Activated T-helper 1 cell treated with anti-CD3 and anti-CD28 coated beads, Interleukin-2, amount 50 U/mL, for 16 hours (primary cell): ENCODE measurements at places on chromosomes 2 and 18.

- no peak for DNase-seq
Observed at GRCh38 chr2:696999-697627, 19.9 kb upstream of the TMEM18 start.

- no peak for DNase-seq
Observed at GRCh38 chr2:235768606-235769005, 274.8 kb downstream of the AGAP1 start.

- DNase-seq: peak; percentile 14
Observed at GRCh38 chr2:31523871-31524492, 56.8 kb downstream of the SRD5A2 start.

DNA sequence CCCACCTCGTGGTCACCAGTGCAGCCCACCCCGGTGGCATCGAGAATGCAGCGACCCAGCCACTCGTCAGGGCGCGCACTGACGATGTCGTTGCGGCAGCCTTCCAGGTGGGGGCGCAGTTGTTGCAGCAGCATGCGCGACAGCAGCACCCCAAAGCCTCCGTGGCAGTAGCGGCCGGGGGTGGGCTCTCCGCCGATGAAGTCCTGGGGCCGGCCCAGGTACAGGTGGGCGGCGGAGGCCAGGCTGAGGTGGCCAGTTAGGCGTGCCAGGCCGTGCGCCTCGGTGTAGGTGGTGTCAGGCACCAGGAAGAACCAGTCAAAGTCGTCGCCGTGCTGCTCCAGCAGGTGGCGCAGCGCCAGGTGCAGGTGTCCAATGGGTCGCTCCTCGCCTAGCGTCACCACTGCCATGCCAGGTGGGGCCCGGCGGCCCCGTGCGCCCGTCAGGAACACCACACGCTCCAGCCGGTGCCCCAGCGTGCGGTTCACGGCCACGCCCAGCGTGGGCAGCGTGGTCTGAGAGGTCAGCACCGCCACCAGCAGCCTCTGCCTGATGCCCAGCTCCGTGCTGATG is 1.9 kb downstream of the CHPF start:
- DNase-seq: peak; percentile 76

DNA sequence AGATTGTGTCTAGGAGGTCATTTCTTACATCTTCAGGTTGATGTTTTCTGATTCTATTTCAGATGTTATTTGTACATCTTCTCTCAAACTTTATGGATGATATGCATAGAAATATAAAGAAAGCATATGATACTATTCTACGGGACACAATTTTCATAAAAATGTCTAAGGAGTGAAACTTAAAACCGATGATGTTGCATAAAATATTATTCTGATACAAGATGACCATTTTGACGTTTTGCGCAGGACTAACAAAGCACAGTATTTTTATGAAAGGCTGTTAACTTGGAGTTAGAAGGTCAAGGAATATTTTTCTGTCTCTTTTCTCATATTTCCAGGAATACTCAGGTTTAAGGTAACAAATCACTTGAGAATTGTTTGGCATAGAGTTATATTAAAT is 8.7 kb downstream of the NETO1 start:
- no peak for DNase-seq

- DNase-seq: no peak
Observed at GRCh38 chr18:13438507-13439056, 220.0 kb downstream of the LDLRAD4 start.

DNA sequence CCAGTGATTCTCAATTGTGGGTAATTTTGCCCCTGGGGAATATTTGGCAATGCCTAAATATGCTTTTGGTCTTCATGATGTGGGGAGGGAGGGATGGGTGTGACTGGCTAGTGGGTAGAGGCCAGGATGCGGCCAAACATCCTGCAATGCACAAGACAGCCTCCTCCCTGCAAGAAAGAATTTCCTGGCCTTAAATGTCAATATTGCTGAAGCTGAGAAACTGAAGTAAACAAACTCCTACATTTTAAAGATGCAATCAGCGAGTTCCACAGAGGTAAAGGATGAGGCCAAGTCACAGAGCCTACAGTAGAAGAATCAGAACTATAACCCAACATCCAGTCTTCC is 272.9 kb upstream of the EPHA4 start:
- no peak for DNase-seq

GRCh38 chr2:174593574-174594203 is 3.9 kb downstream of the WIPF1 start:
- no peak for DNase-seq

DNA sequence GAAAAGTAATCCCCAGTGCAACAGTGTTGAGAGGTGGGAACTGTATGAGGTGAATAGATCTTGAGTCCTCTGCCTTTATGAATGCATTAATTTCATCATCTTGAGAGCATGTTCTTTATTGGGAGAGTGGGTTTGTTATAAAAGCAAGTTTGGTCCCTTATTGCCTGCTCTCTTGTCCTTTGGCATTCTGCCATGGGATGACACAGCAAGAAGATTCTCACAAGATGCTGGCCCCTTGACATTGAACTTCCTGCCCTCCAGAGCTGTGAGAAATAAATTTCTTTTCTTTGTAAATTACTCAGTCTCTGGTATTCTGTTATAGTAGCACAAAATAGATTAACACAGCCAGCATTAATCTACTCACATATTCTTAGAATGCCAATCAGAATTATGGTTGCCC is 108.6 kb downstream of the EHBP1 start:
- no peak for DNase-seq

- DNase-seq: no peak
Observed at GRCh38 chr2:208356846-208357574, 49.6 kb upstream of the PTH2R start.

- DNase-seq: no peak
Observed at GRCh38 chr2:210577263-210578071, 21.1 kb downstream of the CPS1 start.
